Activated T-helper 1 cell treated with anti-CD3 and anti-CD28 coated beads, Interleukin-2, amount 50 U/mL, for 16 hours (primary cell): ENCODE measurements at places on chromosomes 5 and 9.

GRCh38 chr9:99867536-99867935, 38.9 kb upstream of the STX17 start:
- no peak for DNase-seq

DNA sequence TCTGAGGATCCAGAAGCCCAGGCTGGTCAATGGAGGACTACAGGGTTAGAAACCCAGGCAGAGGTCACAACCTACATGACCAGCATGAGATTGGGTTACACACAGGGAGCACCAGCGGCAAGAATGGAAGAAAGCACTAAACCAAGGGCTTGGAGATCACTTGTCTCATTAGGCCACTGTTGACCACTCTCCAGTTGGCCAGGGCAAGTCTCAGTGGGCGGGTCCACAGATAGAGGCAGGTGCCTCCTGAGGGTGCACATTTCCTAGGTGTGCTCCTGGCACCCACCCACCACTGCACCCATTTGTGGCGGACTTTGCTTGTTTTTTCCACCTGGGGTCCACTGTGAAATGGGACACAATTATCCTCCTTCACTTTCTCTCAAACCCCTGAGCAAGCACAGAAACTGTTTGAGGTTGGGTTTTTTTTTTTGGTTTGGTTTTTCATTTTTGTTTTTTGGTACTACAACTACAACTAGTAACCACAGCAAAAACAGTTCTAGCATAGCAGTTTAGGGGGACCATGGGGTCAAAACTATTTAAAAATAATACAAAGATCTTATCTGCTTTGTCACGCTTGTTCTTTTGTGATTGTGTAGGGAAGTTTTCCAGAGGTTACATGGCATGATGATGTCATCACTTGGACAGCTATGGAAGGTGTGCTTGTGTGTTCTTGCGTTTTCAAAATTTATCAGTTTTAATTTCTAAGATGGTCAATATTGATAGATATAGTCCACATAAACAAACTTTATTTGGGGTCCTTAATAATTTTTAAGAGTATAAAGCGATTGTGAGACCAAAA, 6.1 kb downstream of the NPR2 start:
- DNase-seq, result no peak

DNA sequence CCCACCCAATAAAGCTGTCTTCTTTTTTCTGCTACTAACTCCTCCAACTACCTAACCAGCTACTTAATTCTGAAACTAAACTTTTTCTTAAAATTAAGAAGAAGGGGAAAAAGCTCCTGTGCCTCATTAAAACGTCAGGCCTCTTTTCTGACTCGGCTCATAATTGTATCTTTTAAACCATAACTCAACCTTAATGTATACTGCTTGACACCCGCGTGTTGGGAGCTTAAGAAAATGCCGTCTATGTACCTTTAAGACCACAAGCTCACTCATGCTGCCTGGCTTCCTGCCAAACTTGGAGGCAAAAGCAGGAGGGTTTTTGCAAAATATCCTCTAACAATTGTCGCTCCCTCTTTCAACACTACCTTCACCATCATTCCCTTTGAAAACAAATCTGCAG, 5.0 kb downstream of the EBF1 start:
- DNase-seq, result no peak

- DNase-seq, result no peak
Measured at GRCh38 chr9:109319626-109320241, 1.1 kb downstream of the EPB41L4B start.

- DNase-seq, result no peak
Measured at GRCh38 chr9:125537442-125538091, 169.4 kb downstream of the MAPKAP1 start.

DNA sequence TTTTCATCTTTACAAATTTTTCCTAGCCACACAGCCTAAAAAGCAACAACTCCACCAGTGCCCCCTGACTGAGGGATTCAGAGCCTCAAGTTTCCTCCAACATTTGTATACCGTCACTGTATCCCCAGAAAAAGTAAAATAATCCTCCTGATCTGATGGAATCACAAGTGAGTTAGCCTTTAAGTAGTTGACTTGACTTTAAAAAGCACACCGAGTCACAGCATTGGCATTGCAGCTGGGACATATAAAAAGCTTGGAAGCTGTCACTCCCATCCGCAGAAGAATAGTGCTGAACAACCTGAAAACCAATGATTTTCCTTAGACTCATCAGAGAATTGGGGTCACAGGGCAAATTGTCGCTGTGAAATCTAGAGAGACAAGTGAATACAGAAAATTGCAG, 41.6 kb upstream of the FBN2 start:
- no peak for DNase-seq

- DNase-seq, result peak; percentile 11
Measured at GRCh38 chr9:124216474-124217176, 41.1 kb upstream of the NEK6 start.
